ENCODE measurements at places on chromosomes 2 and 18.

- DNase-seq: no peak
These were observed 163.6 kb upstream of the SLC39A10 start for GRCh38 chr2:195493416-195493815.

DNA sequence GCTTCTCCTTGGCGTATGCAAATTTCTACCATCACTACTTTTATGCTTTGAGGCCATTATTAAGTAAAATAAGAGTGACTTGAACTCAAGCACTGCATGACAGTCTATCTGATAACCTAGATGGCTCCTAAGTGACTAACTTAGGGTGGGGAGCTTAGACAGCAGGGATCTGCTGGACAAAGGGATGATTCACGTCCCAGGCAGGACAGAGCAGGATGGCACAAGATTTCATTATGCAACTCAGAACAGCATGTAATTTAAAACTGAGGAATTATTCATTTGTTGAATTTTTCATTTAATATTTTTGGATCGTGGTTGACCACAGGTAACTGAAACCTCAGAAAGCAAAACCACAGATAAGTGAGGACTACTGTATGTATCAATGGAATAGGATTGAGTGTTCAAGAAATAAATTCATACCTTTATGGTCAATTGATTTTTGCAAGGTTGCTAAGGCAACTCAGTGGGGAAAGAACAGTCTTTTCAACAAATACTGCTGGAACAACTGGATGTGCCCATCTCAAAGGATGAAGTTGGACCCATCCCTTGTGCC, 115.3 kb downstream of the MBD2 start:
- DNase-seq: no peak

DNA sequence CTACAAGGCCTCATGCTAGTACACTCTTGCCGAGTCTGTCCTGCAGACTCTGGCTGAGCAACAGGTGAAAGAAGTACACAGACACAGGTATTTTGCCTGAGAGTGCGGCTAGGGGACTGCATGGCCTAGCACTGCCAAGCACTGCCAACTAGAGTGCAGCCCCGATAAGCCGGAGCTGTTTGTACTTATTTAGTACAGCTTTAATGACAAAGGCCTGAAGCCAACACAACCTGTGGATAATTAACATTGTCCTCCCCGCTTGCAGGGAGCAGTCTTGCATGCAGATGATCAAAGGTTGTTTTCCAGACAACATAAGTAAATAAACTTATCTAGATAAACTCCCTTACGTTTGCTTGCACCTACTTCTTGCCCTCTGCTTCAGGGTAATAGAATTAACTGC, 63.7 kb upstream of the MMADHC start:
- no peak for DNase-seq

GRCh38 chr2:228417526-228417925, 236.0 kb upstream of the SPHKAP start:
- no peak for DNase-seq

DNA sequence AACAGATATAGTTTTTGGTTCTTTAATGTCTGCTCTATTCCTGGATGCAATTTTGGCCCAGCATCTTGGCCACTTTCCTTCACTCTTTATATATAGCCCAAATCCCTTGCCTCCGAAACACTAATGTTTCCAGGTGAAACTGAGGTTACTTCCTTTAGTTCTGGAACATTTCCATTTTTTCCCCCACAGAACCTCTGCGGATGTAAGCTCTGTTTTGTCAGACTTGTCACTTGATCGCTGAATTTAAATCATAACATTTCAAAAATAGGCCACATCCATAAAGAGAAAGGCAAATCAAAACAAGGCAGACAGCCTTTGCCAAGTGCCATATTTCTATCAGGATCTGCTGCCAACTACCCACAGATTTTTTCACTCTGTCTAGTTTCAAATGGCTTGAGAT, 115.1 kb downstream of the ANKRD44 start:
- no peak for DNase-seq

DNA sequence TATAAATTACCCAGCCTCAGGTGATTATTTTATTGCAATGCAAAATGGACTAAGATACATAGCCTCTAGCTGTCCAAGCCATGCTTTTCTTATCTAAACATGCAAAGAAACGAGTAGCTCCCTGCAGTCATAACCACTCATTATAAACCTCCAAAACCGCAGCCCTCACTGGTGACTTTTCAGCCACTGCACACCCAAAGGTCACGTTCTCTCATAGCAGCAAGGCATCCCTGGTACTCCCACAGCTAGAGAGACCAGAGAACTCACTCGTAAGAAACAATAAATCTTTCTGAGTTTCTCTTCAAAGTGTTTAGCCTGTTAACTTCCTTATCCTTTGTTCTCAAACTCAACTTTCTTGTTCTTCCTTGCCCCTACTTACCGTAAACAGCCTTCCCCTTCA, 28.5 kb upstream of the RALBP1 start:
- DNase-seq: no peak

GRCh38 chr2:166499281-166499680, 5.2 kb upstream of the SCN7A start:
- DNase-seq: no peak

DNA sequence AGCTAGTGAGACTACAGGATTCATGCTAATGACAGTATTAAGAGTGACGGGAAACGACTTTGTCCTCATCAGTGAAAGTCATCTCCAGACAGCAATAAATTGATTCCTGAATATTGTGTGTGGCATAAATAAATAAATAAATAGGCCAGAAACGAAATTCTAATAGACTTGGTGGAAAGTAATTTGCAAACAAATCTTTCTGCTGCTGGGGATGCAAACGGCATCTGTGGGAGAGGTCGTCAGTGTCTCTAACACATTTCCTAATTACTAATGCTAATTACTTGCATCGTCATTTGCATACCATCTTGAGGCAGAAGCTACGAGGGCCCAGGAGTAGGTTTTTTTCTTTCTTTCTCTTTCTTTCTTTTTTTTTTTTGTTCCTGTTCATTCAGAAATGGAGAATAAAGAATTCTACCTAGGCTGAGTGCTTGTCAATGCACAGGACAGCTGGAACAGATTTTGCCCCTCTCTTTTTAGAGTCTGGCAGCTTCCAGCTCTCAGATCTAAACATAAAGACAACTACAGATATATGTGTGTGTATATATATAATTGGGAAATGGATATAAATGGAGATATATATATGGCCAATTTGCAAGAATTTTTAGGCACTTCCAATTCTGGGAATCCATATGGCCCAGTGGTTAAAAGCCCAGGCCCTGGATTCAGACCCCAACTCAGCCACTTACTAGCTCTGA, 75.1 kb downstream of the SPP2 start:
- no peak for DNase-seq

DNA sequence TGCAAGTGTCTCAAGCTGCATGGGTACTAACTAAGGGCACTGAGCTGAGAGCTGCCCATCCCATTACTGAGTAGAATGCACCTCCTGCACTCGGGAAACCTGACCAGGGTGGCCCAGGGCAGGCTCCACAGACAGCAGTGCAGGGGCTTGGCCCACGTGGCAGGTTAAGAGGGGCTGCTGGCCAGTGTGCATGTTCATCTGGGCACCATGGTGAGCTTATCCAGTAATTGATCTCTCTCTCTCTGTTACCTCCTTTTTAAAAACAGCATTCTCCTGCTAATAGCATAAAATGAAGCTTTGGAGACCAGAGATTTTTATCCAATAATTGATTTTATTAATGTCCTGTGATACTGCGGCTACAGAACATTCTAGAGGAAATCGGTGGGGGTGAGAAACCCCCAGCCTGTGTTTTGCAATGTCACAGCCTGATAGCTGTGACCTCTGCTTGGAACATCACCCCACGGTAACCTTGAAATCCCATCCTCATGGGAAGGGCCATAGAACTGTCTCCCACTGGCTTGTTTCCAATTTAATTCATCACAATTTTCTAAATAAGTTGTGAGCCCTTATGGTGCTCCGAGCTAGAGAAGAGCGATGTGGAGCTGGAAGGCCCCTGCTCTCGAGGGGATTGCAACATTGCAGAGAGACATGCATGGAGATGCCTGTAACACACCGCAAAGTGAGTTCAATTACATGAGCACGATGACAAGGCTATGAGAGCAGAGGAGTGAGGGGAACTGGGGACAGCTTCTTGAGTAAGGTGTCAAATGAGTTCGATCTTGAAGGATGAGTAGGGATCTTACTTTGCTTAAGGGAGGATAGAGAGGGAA, 143.8 kb downstream of the GALNT14 start:
- DNase-seq: no peak

GRCh38 chr2:208359632-208359986, 47.0 kb upstream of the PTH2R start:
- no peak for DNase-seq

GRCh38 chr18:13464432-13465123, 246.0 kb downstream of the LDLRAD4 start:
- DNase-seq: peak; percentile 57

DNA sequence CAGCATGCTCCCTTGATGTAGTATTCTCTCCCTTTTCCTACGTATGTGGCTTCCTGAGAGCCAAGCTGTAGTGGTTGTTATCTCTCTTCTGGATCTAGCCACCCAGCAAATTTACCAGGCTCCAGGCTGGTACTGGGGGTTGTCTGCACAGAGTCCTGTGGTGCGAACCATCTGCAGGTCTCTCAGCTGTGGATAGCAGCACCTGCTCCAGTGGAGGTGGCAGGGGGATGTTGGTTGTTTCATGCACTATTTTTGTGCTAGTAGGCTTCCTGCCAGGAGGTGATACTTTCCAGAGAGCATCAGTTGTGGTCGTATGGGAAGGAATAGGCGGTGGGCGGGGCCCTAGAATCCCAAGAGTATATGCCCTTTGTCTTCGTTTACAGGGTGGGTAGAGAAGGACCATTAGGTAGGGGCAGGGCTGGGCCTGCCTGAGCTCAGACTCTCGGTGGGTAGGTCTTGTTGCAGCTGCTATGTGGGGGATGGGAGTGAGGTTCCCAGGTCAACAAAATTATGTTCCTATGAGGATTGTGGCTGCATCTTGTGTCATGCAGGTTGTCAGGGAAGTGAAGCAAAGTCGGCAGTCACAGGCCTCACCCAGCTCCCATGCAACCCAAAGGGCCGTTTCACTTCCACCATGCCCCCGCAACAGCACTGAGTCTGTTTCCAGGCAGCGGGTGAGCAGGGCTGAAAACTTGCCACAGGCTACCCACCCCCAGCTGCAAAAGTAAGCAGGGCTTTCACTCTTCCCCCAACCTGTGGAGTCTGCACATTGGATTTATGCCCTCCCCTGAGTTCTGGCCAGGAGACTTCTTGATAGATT, 1139.5 kb downstream of the BCL11A start:
- DNase-seq: no peak

- DNase-seq: no peak
These were observed 45.5 kb downstream of the EPAS1 start for GRCh38 chr2:46342566-46343315.

DNA sequence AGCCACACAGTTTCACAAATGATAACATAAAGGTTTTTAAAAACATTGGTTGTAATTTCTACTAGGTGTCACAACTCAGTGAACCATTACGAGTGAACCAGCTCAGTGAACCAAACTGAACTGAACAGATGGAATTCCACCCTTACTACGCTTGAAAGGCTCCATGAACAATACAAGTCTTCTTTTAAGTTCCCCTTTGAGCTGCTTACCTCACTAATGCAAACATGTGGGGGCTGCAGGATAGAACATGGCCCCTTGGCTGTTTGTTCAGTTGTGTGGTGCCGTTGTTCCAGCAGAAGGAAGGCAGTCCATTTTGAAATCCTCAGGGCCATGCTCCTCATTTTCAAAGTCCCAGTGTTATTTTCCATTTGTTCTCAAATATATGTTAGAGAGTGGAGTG, 30.7 kb upstream of the KLHL14 start:
- DNase-seq: no peak

DNA sequence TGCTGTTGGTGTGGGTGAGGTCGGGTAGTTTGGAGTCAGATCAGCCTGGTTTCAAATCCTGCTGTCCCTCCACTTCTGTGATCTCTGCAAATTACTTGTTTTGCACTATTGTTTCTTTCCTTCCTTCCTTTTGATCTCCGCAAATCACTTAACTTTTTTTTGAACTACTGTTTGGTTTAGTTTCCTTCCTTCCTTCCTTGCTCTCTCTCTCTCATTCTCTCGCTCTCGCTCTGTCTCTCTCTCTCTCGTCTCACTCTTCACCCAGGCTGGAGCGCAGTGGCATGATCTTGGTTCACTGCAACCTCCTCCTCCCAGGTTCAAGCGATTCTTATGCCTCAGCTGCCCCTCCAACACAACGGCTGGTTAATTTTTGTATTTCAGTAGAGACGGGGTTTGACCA, 141.6 kb upstream of the ITGA6 start:
- DNase-seq: no peak

- DNase-seq: no peak
These were observed 46.7 kb upstream of the HS6ST1 start for GRCh38 chr2:128365217-128365905.

GRCh38 chr2:174833737-174834136, 69.5 kb upstream of the CHRNA1 start:
- DNase-seq: no peak

All from amygdala (tissue), 56 donors.